Activated T-cell treated with anti-CD3 and anti-CD28 coated beads for 1 hour (primary cell): ENCODE measurements at places on chromosomes 6 and 20.

GRCh38 chr6:81996414-81996813 lies 243.9 kb upstream of the TENT5A start:
- no peak for DNase-seq

GRCh38 chr6:145891565-145891964 lies 72.6 kb downstream of the SHPRH start:
- DNase-seq = no peak

DNA sequence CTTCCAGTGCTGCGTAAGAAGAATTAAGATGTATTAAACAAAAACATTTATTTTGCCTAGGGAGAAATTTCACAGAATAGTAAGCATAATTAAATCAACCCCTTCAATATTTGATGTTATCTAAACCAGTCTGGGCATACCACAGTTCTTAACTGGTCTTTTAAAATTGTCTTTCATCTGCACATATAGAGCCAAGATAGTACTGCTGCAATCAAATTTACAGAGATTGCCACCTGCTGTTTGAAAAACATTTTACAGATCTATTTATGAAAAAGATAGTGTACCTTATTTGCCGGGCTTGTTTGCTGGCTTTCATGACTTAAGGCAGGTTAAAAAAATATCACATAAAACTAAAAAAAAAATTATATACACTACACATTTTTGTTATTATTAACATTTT lies 323.2 kb downstream of the ADGRB3 start:
- no peak for DNase-seq

DNA sequence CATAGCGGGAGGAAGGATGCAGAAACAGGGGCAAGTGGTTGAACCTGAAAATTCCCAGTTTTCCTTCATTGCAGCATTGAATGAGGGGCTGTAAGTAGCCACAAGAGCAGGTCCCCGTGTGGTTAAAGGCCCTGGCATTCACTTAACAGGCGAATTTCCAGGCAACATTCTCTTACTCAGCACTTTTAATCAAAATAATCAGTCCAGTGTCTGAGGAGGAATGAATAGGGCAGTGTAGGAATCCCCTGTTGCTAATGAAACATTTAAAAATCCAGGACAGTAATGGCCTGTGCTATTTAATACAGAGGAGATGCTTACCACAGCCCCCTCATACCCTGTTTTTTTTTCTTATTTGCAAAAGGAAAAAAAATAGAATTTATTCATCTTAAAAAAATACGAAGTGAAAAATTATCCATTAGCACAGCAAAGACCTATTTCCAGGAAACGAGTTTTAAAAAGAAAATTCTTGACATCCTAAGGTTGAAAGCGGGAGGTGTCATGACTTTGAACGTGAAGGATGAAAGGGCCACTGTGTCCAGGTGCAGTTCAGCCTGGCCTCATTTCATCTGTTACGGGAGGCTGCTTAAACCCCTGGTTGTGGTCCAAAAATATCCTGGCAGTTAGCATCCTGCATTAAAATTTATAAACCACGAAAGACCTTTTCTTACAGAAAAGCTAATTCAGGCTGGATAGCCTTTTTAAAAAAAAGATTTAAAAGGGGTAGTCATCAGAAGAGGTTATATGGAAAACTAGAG lies 20.2 kb downstream of the MYLK4 start:
- no peak for DNase-seq

- DNase-seq = no peak
Measured at GRCh38 chr20:61940976-61941720, 124.5 kb downstream of the TAF4 start.

DNA sequence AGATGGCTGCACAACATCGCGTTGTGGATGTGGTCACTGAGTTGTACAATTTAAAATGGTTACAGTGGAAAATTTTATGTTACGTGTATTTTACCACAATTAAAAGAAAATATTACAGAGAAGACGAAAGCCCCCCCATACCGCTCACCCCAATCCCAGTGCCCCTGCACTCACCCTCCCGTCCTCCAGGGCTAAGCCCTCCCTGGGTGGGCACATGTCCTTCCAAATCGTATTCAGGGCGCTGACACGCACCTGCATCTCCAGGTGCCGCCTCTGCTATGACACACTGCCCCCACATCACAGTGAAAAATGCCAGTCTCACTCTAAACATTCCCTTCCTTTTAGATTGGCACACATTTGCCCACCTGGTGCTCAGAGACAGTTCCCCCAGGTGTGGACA lies 49.4 kb downstream of the PSMG4 start:
- DNase-seq = no peak

DNA sequence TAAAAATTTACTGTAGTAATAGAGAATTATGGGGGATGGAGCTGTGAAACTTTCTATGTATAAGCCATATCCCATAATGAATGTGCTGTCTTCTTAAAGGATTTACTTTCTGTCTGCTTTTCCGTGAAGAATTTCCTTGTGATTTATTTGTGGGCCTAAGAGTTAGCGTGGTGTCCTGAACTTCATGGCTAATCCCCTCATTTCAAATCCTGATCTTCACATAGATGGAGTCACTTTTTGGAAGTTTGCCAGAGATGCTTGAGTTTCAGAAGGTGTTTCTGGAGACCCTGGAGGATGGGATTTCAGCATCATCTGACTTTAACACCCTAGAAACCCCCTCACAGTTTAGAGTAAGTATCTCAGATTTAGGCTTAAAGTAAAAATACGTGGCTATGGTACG lies 19.4 kb upstream of the CLDN20 start:
- no peak for DNase-seq

DNA sequence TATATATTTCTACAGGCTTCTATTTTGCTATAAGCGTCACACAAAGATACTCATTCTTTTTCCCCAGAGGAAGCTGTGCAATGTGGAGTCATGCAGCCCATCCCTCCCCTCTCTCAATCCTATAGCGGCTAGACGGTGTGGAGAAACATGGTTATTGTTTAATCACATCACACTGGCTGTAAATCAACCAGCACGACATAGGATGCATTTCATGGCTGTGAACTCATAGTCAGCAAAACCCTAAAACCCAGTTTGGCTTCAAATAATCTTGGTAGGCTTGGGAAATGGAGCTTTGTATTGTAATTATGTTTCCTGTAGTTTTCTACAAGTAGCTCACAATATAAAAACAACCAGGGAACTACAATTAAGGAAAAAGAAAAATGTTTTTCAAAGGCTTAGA lies 16.8 kb downstream of the FOXC1 start:
- no peak for DNase-seq

DNA sequence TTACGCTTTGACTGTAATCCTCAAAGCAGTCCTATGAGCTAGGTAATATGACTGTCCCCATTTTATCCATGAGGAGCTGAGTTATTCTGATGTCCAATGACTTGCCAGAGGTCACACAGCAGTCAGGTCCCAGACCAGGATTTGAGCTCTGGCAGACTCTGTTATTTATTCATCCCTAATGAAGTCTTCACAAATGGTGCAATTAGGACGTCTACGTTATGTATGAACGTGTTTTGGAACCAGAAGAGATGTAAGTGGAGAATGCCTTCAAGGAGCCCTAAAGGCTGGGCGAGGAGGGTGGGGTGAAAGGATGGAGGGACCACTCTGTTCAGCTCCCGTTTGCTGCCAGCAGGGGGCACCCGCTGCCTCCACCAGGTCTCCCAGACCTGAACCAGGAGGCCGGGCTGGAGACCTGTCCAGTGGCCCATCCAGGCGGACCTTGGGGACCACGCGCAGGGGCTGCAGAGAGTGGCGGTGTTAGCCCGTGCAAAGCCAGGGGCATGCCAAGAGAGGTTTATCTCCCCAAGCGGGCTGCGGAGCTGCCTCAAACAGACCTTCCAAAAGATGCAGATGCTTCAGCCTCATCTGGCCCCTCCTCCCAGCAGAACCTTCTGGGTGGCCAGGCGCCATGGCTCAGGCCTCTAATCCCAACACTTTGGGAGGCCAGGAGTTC lies 15.2 kb upstream of the ZNF335 start:
- peak; percentile 72 for DNase-seq

- DNase-seq = no peak
Measured at GRCh38 chr6:129890701-129891100, 29.6 kb upstream of the TMEM244 start.

- no peak for DNase-seq
Measured at GRCh38 chr6:90868656-90869055, 281.8 kb upstream of the MAP3K7 start.

- DNase-seq = no peak
Measured at GRCh38 chr20:46250772-46251171, 57.5 kb downstream of the CDH22 start.

GRCh38 chr6:109747221-109747620 lies 56.1 kb downstream of the FIG4 start:
- DNase-seq = no peak

GRCh38 chr20:38600057-38600456 lies 1.6 kb upstream of the ARHGAP40 start:
- no peak for DNase-seq

DNA sequence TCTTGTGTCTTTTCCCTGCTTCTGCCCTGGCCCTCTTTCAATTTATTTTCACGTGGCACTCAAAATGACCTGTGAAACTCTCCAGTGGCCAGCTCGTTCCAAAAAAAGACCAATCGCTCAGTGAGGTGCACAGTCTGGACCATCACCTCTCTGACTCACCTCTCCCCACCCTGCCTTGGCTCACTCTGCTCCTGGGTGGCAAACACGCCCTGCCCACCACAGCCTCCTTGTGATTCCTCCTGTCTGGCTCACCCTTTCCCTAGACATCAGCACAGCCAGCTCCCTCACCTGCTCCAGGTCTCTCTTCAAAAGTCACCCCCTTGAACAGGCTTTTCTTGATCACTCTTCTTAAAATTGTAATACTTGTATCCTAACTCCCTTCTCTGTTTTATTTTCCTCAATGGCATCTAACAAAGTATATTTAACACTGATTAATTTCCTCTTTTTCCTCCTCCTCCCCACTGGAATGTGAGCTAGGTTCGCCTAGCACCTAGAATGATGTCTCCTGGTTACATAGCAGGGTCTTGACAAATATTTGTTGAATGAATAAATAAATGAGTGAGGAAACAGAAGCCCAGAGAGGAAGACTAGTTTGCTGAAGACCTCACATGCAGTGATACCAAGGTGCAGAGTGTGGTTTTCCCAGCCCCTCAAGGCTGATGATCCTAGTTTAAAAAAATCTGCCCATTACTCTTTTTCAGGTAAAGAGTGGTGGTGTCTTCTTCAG lies 109.0 kb downstream of the GJA10 start:
- DNase-seq = no peak

DNA sequence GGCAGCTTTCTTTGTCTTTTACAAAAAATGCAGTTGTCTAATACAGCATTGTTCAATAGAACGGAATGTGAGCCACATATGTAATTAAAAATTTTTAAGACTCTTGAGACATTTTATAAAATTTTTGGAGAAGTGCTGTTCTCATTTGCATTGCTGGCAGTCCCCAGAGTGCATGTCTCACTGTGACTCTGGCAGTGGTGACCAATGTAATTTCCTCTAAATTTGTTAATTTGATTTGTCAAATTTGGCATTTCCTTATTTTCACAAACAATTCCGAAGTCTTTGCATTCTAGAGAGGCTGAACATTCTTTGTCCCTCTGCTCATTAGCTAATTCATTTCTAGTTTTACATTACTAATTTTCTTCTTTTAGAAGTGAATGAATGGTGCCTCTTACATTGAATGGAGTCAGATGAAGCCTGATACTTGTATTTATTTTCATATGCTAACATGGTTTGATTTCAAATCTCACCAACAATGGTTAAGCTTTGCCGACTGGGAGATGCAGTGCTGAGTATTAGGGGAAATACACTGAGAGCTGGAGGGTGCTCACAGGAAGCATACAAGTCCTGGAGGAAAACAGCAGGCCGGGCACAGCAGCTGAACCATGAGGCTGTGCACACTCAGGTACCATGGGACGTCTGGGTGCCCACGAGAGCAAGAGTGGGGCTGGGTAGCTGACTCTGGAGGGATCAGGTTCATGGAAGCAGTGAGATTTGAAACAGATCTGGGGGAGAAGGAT lies 68.5 kb upstream of the ARMC2 start:
- no peak for DNase-seq

DNA sequence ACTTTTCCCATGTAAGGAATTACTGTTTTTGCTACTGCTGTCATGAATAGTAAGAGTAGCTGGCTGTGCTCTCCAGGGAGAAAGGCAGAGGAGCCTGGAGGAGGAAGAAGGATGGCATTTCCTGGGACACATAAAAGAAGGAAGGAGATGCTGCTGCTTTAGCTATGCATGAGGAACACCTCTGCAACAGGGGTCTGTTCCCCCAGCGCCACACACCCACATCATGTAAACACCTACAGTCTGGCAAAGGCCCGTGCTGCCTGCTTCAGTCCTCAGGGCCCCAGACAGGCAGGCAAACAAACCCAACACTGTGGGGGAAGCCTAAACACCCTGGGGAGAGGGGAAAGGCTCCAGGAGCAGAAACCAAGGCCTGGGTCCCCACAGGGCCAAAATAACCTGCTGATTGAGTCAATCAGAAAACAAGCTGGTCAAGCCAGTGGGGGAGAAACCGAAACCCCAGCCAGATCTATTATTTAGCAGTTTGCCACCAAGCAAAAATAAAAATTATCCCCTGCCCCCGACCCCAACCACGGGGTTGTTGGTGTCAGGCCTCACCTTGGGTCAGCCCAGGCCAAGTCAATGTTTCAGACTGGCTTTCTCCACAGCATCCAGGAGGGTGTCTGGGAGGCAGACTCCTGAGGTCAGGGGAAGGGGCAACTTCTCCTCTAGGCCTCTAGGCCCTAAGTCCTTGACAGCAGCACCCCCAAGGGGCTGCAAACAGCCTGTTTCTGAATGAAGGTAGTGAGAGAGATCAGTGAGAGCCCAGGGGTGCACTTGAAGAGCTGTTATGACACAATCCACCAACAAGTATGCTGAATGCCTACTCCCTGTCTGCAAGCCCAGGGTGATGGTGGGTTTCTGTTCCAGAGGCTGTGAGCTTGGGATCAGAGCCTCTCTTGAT lies 34.6 kb upstream of the SCUBE3 start:
- DNase-seq = no peak

- no peak for DNase-seq
Measured at GRCh38 chr6:14464055-14464454, 346.5 kb downstream of the CD83 start.

DNA sequence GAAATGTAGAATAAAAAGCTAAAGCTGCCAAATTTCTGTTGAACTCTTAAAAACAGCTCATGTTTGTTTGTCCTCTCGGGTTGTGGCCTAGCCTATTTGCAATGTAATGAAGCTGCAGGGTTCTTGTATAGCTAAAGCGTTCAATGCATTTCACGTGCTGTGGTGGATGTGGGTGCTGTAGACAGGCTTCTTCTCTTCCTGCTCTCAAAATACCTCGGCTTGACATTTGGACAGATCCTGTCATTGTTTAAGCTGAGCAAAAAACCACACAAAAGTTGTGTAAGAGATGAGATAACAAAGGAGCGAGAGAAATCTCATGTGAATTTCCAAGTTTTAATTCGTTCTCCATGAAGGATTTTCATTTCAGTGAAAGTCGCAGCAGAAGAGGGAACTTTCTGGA lies 196.3 kb upstream of the UST start:
- DNase-seq = no peak
